NCI-H446 treated with DMSO at 0.1 percent for 48 hours (cell line): ENCODE measurements at places on chromosomes 4 and X.

- DNase-seq: no peak
Measured at GRCh38 chrX:11451151-11451550, 157.9 kb downstream of the AMELX start.

DNA sequence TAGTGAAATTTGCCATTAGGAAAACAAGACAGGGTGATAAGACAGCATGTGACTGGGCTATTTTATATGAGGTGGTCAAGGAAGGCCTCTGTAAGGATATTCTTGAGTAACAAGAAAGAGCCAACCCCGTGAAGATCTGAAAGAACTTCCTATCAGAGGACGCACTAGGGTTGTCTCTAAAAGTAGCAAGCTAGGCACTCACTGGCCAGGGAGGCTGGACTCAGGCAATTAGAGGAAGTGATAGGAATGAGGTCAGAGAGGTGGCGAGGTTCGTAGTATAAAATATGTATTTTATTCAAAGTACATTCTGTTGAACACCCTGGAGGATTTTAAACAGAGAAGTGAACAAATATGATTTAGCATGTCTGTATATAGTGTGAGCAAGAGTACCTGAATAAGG is 4.6 kb downstream of the BMPR1B start:
- no peak for DNase-seq

DNA sequence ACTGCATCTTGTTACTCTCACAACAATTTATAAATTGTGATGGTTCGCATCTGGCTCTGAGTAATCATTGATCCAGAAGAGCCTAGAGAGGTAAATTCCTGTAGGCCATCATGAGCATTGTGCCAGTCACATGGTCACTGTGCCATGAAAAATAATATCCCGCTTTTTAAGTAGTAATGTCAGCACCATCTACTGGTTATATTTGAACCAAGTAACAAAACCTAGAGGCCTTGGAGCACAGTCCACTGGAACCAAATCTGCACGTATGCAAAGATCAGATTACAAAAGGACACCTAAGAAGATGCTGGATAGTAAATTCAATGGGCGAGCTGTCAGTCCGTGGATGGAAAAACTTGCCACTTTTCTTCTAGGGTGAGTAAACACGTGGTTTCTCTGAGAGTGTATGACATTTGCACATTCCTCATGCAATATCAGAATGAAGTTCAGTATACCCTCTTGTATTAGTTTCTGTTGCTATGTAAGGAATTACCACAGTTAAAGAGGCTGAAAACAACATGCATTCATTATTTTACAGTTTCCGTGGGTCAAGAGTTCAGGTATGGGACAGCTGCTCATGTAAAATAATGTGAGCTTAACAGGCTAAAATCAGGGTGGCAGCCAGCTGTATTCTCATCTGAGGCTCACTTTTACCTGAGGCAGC is 26.8 kb downstream of the FAM114A1 start:
- no peak for DNase-seq

DNA sequence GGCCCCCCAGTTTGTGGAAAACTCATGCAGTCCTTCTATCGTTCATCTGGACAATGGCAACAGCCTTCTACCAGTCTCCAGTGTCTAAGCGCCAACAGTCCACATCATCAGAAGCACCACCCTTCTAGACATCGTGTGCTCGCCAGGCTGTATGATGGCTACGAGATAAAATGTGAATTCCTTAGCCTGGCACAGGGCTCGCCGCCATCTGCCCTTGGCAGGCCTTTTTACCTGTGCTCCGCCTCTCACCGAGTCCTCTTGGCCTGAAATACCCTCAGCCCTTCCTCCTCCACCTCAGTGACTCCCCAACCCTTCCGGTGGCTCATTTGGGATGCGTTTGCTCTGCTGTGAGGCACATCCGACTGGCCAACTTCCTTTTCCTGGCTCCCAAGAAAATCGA is 15.9 kb upstream of the STS start:
- no peak for DNase-seq

GRCh38 chr4:177371461-177371860 is 61.8 kb downstream of the NEIL3 start:
- DNase-seq: no peak

DNA sequence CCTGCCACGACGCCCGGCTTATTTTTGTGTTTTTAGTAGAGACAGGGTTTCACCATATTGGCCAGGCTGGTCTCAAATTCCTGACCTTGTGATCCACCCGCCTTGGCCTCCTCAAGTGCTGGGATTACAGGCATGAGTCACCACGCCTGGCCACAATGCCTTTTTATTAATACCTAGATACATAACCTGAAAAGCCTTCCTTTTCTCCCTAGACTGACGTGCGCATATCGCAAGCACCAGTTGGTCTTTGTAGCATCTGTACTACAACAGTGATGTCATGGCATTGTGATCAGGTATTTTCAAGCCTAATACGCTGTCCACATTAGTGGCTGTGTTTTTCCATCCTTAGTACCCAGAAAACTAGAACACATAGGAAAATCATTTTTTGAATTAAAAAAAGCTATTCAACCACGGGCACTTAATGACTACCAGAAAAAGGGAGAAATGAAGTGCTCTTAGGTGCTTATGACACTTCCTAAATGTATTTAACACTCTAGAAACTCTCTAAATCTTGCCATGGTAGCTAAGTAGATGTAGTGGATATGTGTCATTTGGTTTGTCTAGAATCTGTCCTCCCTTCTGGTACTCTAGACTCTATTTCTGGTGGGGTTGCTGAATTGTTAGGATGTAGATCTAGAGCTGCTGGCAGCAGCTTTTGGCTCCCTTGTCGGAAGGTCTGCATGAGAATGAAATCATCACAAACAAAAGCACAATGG is 707.8 kb downstream of the STIM2 start:
- DNase-seq: no peak

- no peak for DNase-seq
Measured at GRCh38 chr4:123740236-123740635, 343.6 kb downstream of the SPRY1 start.

DNA sequence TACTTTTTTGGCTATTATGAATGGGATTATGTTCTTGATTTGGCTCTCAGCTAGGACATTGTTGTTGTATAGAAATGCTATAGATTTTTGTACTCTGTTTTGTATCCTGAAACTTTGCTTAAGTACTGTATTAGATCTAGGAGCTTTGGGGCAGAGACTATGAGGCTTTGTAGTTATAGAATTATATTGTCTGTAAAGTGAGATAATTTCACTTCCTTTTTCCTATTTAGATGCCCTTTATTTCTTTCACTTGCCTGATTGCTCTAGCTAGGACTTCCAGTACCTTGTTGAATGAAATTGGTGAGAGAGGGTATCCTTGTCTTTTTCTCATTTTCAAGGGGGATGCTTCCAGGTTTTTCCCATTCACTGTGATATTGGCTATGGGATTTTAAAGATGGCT is 28.1 kb downstream of the ADAM29 start:
- DNase-seq: no peak
